ENCODE measurements at places on chromosomes 16 and 17.

DNA sequence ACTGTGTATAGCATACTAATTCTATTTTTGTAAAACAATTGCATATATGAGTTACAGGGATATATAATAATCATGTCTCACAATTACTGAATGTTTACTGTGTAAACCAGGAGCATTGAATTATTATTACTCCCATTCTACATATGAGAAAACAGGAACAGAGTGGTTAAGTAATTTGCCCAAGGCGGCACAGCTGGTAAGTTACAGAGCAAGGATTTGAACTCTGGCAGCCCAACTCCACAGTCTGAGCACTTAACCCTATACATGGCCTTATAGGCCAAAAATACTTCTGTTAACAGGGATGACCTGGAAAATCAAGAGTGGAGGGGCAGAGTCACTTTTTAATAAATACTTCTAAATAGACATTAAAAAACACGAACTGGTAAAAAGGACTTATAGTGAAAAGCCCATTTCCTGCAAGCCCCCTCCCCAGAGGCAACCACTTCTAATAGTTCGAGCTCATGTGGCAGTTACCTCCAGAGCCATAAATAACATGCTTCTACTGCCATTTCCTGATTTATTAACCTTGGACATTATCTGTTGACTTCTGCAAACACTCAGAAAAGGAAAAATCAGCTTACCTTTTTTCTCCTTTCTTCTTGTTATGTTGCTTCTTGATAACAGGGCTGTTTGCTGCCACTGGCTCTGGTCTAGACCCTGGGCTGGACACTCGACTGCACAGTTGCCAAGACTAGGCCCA, 22.1 kb upstream of the ADGRG1 start:
- DNase-seq = no peak

GRCh38 chr17:73132085-73132492, 32.7 kb upstream of the SSTR2 start:
- DNase-seq = no peak

- peak; percentile 80 for DNase-seq
Measured at GRCh38 chr17:39979893-39980350, 685 bp upstream of the PSMD3 start.

- DNase-seq = peak; percentile 13
Measured at GRCh38 chr16:56389554-56389953, 35.8 kb downstream of the AMFR start.

DNA sequence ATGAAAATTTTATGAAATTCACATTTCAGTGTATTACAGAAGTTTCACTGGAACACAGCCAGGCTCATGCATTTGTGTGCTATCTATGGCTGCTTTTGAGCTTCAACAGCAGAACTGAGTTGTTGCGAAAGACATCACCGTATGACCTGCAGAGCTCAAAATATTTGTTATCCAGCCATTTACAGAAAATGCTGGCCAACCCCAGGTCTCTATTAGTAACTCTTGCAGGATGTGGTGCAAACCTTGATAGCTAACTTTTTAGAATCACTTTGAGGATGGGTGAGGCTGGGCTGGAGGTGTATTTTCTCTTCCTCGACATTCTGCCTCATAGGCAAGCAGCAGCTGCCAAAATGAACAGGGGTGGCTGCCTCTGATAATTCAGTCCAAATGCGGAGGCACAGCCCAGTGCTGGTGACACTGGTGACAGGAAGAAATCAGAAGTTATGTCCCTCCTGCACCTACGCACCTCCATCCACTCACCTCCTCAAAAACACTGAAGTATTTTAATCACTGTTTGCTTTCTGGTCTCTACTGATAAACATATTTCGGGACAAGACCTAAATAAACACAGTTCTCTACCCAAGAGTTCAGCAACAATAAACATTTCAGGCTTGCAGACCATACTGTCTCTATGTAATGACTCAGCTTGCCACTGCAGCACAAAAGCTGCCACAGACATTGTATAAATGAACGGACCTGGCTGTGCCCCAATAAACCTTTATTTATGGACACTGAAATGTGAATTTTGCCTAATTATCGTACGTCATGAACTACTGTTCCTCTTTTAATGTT, 28.5 kb downstream of the ARHGAP17 start:
- peak; percentile 83 for DNase-seq

GRCh38 chr17:60049936-60050335, 28.8 kb downstream of the HEATR6 start:
- DNase-seq = no peak

- no peak for DNase-seq
Measured at GRCh38 chr17:39064819-39065218, 86.6 kb downstream of the PLXDC1 start.

GRCh38 chr16:77211880-77212740, 12.9 kb downstream of the SYCE1L start:
- DNase-seq = peak; percentile 61

DNA sequence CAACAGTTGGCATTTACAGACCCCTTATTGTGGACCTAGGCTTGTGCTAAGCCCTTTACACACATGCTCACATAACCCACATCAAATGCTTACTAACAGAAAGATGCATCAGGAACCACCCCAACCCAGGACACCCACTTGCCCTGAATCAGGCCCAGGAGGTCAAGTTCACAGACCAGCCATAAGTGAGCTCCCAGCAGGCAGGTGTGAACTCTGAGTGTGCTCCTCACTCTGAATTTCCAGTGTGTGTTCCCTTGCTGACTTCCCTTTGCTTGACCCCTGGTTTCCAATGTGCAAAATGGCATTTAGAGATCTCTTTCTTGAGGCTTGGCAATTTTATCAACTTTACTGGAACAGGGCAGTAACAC, 87.0 kb downstream of the BMERB1 start:
- DNase-seq = no peak

- DNase-seq = no peak
Measured at GRCh38 chr16:13883276-13883675, 36.7 kb upstream of the ERCC4 start.

DNA sequence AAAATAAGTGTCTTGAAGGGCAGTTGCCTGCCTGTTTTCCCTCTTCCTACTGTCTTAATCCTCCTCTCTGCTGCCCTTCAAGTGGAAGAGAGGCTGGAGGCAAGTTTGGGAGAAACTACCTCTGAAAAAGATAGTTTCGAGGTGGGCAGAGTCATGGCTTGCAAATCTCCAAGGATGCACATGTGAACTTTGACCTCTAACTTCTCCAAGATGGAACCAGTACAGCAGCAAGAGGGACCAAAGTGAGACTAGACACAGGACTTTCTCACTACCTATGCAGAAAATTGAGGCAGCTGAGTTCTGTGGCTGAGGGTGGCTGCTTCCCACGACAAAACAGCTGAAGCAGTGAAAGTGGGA, 887 bp upstream of the KCNH4 start:
- no peak for DNase-seq

GRCh38 chr17:51016099-51016498, 104.6 kb downstream of the SPAG9 start:
- DNase-seq = no peak

- no peak for DNase-seq
Measured at GRCh38 chr16:15031179-15031578, 24.7 kb downstream of the NTAN1 start.

DNA sequence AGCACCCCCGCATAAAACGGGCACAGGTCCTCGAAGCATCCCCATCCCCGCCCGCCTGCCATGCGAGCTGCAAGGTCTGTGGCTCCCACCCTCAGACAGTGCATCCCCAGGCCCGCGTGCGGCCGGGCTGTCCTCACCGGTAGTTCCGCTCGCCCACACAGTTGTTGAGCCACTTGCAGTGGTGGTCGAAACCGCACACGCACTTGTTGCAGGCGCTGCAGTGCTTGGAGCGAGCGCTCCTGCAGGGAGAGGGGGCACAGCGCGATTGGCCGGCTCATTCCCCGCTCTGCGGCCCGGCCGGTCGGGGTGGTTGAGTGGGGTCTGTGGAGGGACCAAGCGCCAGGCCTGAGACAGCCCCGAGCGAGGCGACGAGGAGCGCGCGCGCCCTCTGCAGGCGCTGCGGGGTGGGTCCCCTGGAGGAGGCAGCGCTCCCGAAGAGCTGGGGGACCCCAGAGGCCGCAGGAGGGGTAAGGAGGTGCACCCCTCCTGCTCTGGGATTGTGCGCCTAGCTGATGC, 6.0 kb upstream of the TPPP3 start:
- peak; percentile 51 for DNase-seq

DNA sequence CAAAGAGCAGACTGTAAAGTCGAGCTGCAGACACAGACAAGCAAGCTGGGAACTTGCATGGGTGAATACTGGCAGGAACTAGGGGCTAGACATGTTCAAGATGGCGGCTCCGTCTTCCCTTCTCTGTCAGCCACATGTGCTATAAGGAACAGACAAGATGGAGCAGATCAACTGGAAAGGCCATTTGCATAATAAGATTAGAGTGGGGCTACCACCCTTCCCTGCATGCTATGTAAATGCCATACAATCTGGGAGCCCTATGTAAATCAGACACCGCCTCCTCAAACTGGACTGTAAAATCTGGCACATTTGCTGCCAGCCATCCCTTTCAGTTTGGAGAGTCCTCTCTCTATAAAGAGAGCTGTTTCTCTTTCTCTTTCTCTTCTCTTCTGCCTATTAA, 640.1 kb upstream of the CDH8 start:
- no peak for DNase-seq

DNA sequence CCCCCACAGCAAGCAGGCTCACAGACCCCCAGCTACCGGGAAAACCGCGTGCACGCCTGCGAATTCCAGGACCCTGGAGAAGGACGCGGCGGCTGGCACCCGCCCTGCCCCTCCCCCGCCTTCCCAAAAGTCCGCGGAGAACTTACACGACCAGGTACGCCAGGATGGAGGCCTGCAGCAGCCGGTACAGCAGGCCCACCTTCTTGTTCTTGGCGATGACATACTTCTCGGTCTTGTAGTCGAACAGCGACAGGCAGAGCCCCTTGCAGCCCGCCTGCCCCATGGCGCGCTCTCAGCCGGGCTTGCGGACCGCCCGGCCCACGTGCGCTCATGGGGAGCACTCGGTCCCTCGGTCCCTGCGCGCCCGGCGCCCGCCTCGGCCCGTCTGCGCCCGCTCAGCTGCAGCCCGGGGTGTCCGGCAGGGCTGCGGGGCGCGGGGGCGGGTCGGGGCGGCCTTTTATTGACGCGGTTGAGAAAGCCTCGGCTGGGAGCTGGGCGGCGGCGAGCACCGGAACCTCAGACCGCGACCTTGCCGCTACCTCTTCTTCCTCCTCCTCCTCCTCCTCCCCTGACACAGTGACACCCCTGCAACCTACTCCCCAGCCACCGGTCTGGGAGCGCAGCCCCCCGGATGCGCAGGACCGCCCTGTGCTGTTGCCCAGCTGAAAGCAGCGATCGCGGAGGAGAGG, at the start of gene P2RX5:
P2RX5 (minus strand) TSS at position 433 of the 689 bp plus-strand sequence; CDS start at position 283, 150 bp downstream.
- DNase-seq = no peak

- no peak for DNase-seq
Measured at GRCh38 chr16:1333854-1334700, 632 bp downstream of the BAIAP3 start.

DNA sequence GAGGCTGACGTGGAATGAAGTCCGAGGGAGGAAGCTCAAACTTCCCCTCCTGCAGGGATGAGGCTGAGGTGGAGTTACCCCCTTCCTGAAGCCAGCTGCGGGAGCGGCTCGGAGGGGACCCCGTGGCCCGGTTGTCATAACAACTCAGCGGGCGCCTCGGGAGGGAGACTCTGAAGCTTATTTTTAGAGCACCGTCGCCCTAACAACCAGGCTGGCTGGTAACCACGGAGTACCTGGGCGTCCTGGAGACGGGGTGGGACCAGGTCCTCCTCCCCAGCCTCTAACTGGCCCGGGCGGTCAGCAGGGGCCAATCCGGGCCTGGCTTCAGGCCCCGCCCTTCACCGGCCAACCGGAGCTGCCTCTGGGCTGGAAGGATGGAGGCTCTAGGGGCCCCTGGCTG, 27.7 kb downstream of the NECAB2 start:
- no peak for DNase-seq

DNA sequence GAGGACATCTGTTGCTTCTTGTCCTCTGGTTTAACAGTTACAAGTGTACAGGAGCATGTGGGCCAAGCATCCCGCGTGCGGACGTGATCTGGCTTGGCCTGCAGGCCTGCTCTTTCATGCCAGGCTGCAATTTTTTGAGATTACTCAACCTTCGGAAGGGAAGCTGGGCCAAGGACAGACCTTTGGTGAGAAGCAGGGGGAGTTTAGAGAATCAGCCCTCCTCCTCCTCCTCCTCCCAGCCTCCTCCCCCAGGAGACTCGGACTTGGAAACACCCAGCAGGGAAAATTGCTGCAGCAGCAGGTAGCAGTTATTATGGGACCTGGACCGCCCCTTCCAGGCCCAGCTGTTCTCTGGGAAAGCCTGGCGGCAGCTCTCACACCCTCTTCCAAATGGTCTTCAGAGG, 5.1 kb upstream of the KLHL36 start:
- no peak for DNase-seq

DNA sequence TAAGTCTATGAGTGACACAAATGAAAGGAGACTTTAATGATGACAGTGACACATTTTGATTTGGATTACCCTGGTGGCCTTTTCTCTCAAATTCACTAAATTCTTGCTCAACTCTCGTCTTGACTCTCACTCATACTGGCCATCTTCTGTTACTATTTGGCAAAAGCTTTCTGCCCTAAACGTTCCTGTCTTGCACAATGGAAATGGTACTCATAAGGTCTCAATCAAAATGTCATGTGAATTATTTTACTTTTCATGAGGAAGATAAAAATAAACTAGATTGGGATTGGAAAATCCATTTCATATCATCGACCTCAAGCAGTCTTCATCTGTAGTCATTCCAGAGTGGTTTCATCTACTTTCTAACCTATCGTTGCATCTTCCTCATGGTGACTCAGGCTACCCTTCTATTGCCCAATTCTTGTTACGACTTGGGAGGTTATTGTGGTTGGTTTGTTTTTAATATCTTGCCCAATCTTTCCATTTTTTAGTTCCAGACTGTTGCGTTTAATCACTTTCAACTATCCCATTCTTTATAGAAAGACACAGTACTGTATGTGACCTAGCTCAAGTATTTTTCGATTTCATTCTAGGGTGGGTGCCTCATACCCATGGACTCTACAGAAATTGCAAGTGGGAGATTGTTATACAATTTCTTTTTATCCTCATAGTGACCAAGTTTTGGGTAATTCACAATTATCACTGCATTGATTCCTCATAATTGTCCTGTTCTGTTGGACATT, 317.2 kb upstream of the KCNJ16 start:
- DNase-seq = no peak
